Activated CD4-positive, CD25-positive, alpha-beta regulatory T cell treated with anti-CD3 and anti-CD28 coated beads, Interleukin-2, amount 50 U/mL, for 72 hours (primary cell): ENCODE measurements at places on chromosomes 16 and 17.

GRCh38 chr17:81143200-81143527, 22.1 kb upstream of the PVALEF start:
- DNase-seq = no peak

- DNase-seq = no peak
Observed at GRCh38 chr16:22664561-22664997, 149.4 kb upstream of the HS3ST2 start.

- no peak for DNase-seq
Observed at GRCh38 chr17:62870030-62870541, 62.0 kb upstream of the MARCHF10 start.

DNA sequence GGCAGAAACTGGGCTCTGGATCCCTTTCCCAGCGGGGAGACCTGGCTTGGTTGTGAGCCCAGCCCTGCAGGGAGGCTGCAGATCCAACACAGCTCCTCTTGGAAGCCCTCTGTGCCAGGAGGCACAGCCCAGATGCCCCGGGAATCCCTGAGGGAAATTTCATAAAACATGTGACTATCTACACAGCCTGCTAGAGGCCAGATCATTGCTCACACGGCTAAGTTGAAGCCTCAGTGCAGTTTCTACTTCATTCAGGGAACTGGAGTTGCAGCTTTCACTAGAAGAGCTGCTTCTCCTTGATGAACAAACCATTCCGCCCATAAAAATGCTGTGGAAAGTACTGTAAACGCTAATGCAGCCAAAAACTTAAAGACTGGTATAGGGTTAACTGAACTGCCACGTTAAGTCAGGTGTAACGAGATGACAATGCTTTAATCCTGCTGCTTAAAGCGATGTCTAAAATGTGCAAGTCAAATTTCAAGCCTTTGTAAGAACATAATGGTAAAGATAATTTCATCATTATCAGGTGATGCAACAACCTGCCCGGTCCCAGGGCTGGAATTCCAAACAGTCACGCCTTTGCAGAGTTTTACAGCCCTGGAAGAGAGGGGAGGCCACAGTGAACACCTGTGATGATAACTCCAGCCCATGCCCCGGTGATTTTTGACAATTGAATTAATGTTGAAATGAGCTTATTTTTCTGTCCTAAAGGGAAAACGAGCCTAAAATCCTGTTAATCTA, 172.5 kb downstream of the ZFHX3 start:
- DNase-seq = no peak

- no peak for DNase-seq
Observed at GRCh38 chr16:71734511-71734910, 10.0 kb upstream of the PHLPP2 start.

- DNase-seq = no peak
Observed at GRCh38 chr16:79647586-79647985, 47.0 kb upstream of the MAF start.

- no peak for DNase-seq
Observed at GRCh38 chr16:56413381-56413780, 12.0 kb downstream of the AMFR start.

- DNase-seq = no peak
Observed at GRCh38 chr17:17018612-17019429, 23.4 kb upstream of the MPRIP start.

- DNase-seq = no peak
Observed at GRCh38 chr16:57914244-57915173, 56.4 kb downstream of the CNGB1 start.

GRCh38 chr17:77208856-77209255, 68.1 kb downstream of the SEC14L1 start:
- no peak for DNase-seq

GRCh38 chr17:57948169-57948554, 7.0 kb downstream of the CUEDC1 start:
- DNase-seq = no peak

DNA sequence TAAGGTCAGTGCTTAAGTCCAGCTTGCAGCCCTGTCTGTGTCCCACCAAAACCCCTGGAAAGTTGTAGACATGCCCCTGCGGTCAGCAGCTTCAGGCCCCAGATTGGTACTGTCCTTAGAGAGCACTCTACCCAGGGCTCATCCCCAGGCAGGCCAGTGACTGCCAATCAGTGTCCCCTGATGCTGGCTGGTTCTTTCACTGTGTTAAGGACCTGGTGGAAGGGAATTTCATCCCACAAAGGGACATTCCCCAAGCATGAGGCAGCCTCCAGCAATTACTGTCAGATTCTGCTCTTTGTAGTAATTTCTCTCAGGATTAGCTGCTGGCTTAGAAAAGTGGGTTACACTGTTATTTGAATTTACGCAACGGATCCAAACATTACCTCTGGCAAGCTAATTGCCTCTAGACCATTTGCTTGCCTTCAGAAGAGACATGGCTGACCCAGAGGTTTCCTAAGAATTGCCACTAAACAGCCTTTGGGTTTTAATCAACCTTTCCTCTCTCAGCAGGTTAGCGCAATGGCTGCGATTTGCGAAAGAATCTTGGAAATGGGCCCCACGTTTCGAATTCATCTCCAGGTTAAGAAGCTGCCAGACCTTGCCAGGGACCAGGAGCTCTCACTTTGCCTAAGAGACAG, 5.9 kb downstream of the IRX6 start:
- no peak for DNase-seq

DNA sequence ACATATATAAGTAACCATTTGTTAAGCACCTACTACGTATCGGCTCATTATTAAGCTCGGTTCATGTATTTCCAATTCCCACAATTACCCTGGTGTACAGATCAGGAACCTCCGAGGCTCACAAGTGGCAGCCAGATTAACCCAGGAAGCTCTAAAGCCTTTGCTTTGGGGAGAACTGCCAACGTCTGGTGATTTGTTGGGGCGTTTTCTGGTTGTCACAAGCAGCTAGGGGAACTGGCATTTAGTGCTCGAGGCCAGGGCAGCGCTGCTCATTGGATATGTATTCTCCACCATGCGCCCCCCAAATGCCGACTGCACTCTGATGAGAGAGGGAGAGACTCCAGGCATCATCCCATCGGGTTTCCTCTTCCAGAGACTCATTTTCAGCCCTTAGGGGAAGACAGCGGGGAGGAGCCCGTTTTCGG, 541 bp downstream of the ZNF18 start:
- DNase-seq = no peak

DNA sequence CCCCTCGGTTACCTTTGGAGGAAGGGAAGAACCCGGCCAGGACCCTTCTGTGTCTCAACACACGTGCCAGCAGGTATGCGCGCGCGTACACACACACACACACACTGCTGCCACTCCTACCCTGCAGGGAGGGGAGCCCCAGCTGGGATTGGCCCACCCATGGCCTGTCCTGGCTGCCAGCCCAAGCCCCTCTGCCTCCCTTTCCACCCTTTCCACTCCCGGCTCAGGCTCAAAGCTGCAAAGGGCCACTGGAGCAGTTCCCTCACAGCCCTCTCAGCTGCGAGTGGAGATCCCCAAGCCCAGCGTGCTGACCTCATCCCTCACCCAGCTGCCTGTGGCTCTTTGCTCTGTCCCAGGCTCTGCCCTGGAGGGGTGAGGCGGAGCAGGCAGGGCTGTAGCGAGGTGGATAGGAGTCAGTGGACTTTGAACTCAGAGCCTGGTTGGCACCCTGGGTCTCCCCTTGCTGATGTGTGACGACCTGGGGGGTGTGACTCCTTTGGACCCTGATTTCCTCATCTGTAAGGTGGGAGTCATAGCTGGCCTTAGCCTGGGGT, 14.5 kb downstream of the KIF19 start:
- no peak for DNase-seq

- no peak for DNase-seq
Observed at GRCh38 chr17:44043272-44043696, 23.2 kb downstream of the LSM12 start.

GRCh38 chr17:79647456-79647915, 36.6 kb upstream of the RBFOX3 start:
- no peak for DNase-seq

GRCh38 chr17:43365356-43365755, 33.4 kb upstream of the ARL4D start:
- DNase-seq = no peak

- DNase-seq = no peak
Observed at GRCh38 chr16:73166947-73167550, 119.1 kb upstream of the ZFHX3 start.

- DNase-seq = no peak
Observed at GRCh38 chr16:29760567-29761279, 14.9 kb upstream of the C16orf54 start.

GRCh38 chr16:51550800-51551347, 399.8 kb upstream of the SALL1 start:
- DNase-seq = no peak

DNA sequence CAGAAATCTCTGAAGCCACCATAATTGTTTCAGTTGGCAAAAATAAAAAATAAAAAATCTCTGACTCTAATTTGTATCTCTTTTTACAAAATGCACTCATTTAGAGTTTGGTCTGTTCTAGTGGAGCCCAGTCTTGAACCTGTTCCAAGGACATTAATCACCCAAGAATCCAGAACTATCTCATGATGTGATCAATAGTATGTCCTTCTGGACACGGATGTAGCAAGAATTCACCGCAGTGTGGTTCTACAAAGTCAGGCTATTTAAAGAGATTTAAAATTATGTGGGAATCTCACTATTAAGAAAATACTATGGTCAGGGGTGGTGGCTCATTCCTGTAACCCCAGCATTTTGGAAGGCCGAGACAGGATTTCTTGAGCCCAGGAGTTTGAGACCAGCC, 21.8 kb upstream of the ANKFN1 start:
- no peak for DNase-seq

DNA sequence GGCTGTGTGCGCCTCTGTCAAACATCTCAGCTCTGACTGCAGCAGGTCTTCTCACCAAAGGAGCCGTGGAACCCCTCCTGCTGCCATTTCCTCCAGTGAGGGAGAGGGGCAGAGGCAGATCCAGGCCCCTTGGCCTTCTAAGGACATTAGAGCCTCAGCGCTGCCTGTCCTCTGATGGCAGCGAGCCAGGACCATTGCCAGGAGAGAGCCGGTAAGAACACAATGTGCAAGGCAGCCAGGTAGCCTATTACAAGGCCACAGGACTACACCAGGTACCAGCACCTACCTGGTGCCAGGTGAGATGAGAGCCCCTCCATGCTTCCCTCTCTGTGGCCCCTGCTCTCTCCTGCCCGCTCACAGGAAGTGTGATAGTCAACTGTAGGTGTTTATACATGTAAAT, 11.0 kb downstream of the LRRC75A start:
- no peak for DNase-seq

DNA sequence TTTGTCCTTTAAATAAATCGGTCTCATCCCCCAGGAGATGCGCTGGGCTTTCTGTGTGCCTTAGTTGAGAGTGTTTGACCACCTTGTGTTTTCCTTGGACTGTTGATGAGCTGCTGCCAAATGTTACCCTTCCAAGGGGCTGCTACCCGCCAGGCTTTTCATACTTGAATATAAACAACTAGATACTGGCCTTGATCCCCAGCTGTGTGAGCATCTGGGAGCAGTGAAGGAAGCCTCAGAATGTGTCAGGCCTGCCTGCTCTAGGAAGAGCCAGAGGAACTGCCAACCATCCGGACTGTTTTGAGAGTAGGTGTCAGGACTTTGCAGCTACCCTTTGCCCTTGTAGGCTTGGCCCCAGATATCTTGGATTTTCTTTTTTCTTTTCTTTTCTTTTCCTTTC, 57.8 kb downstream of the LDHD start:
- DNase-seq = no peak

- no peak for DNase-seq
Observed at GRCh38 chr16:14436401-14436955, 193.6 kb downstream of the PARN start.

GRCh38 chr17:82297280-82297713, 20.1 kb downstream of the CD7 start:
- DNase-seq = peak; percentile 80

DNA sequence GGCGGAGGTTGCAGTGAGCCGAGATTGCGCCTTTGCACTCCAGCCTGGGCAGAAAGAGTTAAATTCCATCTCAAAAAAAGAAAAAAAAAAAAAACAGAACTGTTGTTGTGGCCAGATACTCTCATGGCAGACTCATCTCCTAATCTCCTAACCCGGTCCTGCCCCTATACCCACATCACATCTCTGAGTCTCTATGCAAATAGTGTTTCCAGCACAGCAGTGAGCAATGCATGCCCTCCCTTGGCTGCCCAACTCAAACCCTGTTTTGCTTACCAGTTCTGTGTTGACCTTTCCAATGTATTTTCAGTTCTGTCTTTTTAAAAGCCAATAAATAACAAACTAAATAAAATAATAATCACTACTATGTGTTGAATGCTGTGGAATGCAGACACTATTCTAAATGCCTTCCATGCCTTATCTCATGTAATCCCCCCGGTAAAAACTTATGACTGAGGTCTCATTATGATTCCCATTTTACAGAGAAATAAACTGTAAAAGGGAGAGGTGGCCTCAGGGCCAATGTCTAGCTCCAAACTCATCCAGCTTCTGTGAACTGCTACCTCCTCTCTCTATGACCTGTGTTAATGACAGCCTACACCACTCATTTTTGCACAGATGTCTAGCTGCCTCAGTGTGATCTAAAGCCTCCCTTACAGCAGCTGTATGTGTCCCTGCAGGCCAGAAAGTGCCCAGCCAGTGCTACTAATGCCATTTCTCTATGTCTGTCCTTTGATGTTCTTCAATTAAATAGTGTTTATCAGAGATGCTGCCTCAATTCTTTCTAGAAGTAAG, 289.8 kb downstream of the HS3ST3B1 start:
- DNase-seq = no peak

GRCh38 chr17:79779084-79779529, 1.2 kb downstream of the CBX2 start:
- no peak for DNase-seq

- DNase-seq = no peak
Observed at GRCh38 chr17:38539386-38539785, 66.4 kb downstream of the SRCIN1 start.

DNA sequence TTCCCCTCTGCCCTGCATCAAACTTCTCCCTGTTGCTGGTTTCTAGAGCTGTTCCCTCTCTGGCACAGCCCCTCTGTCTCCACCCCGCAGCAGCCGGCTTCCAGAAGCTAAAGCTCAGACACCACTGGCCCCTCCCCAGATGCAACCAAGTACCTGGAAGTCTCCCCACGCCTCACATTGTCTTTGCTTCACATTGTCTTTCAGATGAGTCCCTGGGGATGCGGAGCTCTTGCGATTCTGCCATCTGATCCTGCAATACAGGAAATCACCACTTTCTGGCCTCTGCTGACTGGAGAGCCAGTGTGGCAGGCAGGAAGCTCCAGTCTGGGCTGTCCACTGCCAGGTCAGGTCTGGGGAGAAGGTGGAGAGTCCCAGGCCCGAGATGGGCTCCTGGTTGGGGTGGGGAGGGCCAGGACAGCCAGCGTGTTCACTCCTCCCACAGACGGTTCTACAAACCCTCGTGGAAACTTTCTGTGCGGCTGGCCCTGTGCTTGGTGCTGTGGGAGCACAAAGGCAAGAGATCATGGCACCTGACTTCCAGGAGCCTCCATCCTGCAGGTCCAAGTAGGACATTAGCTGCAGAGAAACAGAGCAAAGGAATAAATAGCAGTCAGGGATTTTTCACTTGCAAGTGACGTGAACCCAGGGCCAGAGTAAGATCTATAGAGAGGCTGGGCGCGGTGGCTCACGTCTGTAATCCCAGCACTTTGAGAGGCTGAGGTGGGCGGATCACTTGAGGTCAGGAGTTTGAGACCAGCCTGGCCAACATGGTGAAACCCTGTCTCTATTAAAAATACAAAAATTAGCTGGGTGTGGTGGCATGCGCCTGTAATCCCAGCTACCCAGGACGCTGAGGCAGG, 47.9 kb upstream of the MAP3K14 start:
- no peak for DNase-seq

- no peak for DNase-seq
Observed at GRCh38 chr16:66520406-66521170, 29.3 kb downstream of the TK2 start.

GRCh38 chr16:74485916-74486315, 64.6 kb upstream of the CLEC18B start:
- no peak for DNase-seq
